ENCODE measurements at places on chromosomes 12 and 14. TPM values are rescaled to one million over a fixed set of nuclear protein-coding genes. Genes with fewer than 3 reads are reported as not detected.

SIX6 gene
- not detected for total RNA-seq

KRT72 gene
- total RNA-seq, result not detected

GLIPR1L2 gene
- 0.38 TPM for total RNA-seq

TAS2R43 gene
- total RNA-seq, result 9.4 TPM

DEGS2 gene
- 0.54 TPM for total RNA-seq

SAMD15 gene
- total RNA-seq, result 4.8 TPM

HOXC13 gene
- not detected for total RNA-seq

DIO3 gene
- 10.7 TPM for total RNA-seq

GPRC5D gene
- not detected for total RNA-seq

STAC3 gene
- total RNA-seq, result 0.88 TPM

FAIM2 gene
- 0.33 TPM for total RNA-seq

RASSF8 gene
- 20.1 TPM for total RNA-seq

TSPAN8 gene
- total RNA-seq, result 8.4 TPM

TAOK3 gene
- total RNA-seq, result 58.6 TPM

TMEM132C gene
- total RNA-seq, result 2.5 TPM

PDZRN4 gene
- 2.9 TPM for total RNA-seq

TSHR gene
- 593 TPM for total RNA-seq

CLMN gene
- 15.3 TPM for total RNA-seq

AICDA gene
- total RNA-seq, result not detected

TBC1D30 gene
- total RNA-seq, result 7.9 TPM

SLC5A8 gene
- 80.1 TPM for total RNA-seq
